CD4-positive, alpha-beta T cell treated with Interferon gamma for 1 hour (primary cell): ENCODE measurements at places on chromosomes 5 and 9.

DNA sequence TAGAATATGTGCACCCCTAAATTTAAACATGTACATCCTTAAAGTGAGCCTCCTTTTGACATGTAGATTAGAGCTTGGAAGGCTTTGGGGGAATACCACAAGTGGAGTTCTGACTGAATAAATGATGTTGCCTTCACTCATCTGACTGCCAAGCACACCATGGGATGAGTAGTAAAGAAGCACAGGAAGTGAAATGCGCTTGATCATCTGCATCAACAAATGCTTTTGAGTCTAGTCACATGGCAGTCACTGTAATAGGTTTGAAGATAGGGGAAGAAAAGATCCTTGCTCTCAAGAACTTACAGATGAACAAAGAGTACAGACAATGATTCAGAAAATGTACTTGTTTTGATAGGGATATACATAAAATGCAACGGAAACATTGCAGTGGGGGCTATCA lies 62.0 kb upstream of the STARD4 start:
- no peak for DNase-seq

- no peak for DNase-seq
Observed at GRCh38 chr9:40884072-40884901, 244.2 kb downstream of the FOXD4L6 start.

- no peak for DNase-seq
Observed at GRCh38 chr9:123928533-123929176, 1.3 kb downstream of the DENND1A start.

GRCh38 chr9:89046832-89047231 lies 55.6 kb downstream of the S1PR3 start:
- no peak for DNase-seq

- no peak for DNase-seq
Observed at GRCh38 chr5:126754609-126755008, 22.3 kb upstream of the LMNB1 start.

DNA sequence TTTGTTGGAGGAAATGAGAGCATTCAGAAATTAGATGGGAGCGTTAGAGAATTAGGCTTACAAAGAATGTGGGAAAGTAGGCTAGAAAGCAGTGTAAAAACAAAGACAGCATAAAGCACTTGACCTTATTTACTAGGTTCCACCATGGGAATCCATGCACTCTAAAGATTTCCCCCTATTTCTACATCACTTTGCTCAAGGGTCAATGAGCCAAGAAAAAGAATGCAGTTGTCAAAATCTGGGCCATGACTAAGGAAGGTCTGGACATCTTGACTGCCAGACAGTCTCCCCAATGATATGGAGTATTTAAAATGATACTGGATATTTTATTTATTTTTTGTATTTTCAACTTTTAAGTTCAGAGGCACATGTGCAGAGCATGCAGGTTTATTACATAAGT lies 3.4 kb downstream of the TLR4 start:
- no peak for DNase-seq

GRCh38 chr5:139492700-139493192 lies 10.2 kb upstream of the STING1 start:
- no peak for DNase-seq

DNA sequence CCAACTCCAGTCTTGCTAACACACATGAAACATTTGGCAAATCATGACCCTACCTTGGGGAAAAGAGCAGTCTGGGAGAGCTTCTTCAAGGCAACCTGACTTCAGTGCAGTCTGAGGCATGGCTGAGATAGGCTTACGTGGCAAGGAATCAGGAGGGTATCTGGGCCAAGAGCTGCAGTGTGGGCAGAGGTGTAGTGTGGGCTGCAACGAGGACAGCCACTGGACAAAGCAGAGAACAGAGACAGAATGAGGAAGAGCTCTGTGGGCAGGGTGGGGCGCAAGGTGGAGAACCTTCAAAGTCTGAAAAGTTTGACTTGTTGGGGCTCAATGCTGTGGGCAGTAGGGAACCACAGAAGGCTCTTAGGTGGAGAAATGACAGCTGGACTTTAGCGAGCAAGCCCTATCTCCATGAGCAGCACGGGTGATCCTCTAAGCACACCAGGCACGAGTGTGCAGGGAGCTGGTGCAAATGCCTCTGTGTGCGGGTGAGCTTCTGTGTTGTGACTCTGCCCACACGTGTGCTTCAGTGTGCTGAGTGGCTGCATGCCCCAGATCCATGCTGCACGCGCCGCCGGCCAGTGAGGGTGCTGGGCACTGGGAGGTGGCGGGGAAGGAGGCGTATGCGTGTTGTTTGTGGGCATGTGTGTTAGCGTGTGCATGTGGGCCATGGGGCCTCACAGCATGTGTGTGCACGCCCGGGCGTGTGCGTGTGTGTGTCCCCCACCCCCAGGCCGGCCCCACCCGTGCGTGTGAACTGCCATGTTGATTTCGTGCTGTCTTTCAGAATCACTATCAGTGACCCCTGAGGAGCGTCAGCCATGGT lies 23.3 kb downstream of the GOLGA2 start:
- no peak for DNase-seq

DNA sequence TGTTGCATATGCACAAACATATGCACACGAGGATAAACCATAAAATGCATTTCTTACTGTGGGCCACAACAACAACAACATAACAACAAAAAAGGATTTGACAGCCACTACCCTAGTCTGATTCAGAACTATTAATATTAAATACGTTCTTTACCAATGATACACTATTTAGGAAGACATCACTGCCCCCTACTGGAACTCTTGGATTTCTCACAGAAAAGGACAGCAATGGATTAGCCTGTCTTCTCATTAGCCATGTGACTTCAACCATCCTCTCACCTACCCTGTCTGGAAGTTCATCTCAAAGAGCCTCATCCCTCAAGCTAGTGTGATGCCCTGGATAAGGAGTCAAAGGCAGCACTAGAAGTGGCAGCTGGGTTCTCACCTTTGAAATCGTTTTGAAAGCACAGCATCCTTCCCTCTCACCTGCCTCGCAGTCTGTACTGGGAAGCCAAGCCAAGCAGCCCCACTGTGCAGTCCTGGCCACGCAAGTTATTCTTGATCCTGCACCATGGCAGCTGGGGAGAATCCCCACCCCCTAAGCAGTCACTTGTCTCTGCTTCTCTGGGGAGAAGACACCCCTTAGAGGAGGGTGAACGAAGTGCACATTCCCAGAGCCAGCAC lies 64.6 kb downstream of the SH3TC2 start:
- no peak for DNase-seq

GRCh38 chr5:140925806-140926442 lies at the start of gene PCDHAC1:
Gene PCDHAC1 (plus strand): TSS chr5:140926299. CDS start chr5:140926893, 594 bp downstream.
- no peak for DNase-seq

- DNase-seq = no peak
Observed at GRCh38 chr9:121179930-121180681, 21.6 kb downstream of the RAB14 start.

DNA sequence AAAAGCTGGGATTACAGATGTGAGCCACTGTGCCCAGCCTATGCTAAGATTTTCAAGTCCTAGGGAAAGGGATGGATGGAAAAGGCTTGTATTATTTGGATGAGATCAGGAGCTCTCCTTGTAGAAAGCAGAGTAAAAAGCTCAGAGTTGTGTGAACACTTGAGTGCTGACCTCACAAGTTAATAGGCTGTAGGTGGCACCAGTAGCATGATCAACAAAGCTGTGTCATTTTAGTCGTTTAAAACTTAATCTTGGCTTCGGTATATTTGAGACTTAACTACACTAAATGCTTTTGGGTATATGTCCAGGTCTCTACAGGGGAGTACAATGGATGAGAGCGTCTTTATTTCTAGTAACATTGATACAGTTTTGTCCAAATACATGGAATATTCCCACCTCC lies 264.2 kb downstream of the TMEM38B start:
- DNase-seq = no peak

GRCh38 chr5:140923601-140924000 lies 2.5 kb upstream of the PCDHAC1 start:
- DNase-seq = no peak

- DNase-seq = no peak
Observed at GRCh38 chr9:88721025-88721424, 186.0 kb downstream of the NXNL2 start.

GRCh38 chr5:172496671-172497371 lies 42.5 kb upstream of the SH3PXD2B start:
- no peak for DNase-seq

DNA sequence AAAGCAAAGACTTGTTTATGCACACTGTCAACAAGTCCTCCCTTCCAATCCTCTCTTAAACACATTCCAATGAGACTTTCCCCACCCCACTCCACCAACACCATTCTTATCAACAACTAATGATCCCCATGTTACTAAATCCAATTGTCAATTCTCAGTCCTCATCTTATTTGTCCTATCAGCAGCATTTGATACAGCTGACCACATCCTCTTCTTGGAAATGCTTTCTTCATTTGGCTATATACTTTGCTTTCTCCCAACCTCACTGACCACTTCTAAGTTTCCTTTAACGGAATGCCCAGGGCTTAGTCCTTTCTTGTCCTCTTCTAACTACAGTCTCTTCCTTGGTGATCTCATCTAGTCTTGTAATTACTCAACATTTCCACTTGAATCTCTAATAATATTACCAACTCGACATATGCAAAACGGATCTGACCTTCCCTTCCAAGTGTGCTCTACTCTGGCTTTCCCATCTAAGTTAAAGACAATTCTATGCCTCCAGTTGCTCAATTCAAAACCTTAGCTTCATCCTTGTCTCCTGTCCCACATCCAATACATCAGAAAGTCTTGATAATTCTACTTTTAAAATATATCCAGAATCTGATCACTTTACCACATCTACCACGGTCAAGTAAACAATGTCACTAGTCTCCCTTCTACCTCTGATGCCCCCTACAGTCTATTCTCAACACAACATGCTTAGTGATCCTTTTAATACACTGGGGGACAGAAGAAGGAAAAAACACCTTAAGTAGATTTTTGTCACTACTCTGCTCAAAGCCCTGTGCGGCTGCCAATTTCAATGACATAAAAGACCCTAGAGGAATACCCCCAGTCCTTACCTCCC lies 25.5 kb downstream of the AGTPBP1 start:
- no peak for DNase-seq

GRCh38 chr5:16547200-16547842 lies 69.5 kb downstream of the RETREG1 start:
- no peak for DNase-seq

- DNase-seq = no peak
Observed at GRCh38 chr5:66560371-66560770, 35.8 kb upstream of the MAST4 start.

- DNase-seq = no peak
Observed at GRCh38 chr9:5514617-5515260, 4.4 kb downstream of the PDCD1LG2 start.

GRCh38 chr9:136147890-136148714 lies 29.4 kb upstream of the TMEM250 start:
- no peak for DNase-seq

DNA sequence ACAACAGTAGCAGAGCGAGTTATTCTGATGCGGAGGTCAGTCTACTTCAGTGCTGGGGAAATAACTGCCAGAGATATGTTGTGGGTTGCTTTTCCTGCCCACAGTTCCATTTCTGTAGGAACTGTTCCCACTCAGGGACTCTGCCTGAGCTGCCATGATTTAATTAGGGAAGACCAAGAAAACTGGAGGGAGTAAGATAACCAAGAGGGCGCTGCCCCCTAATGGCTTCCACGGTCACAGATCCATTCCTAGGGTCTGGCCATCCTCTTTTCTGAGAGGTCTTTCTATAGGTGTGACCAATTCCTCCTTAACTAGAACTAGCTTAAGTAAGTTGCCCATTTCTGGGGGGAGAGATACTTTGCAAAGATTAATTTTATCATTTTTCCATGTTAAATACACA lies 125.9 kb downstream of the APBA1 start:
- DNase-seq = no peak

GRCh38 chr5:168646335-168646734 lies 67.2 kb upstream of the PANK3 start:
- DNase-seq = no peak

GRCh38 chr5:35990941-35991611 lies at the start of gene UGT3A1:
Gene UGT3A1 (minus strand): TSS chr5:35991390. CDS start chr5:35991240, 150 bp downstream.
- DNase-seq = no peak

GRCh38 chr5:64827703-64828102 lies 59.0 kb downstream of the CWC27 start:
- DNase-seq = no peak

DNA sequence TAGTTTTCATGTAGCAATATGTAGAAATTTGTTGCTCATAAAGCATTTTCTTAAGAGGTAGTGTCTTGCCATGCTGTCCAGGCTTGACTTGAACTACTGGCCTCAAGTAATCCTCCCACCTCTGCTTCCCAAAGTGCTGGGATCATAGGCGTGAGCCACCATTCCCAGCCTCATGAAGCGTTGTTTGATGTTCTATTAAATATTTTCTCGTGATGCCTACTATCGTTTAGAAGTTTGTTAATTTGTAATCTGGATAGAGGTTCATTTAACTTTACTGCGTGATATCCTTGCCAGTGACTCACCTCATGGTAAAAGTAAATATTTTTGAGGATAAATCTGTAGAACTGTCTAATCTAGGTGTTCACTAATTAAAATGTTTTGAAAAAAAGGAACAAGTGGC lies 82.6 kb downstream of the VCAN start:
- no peak for DNase-seq

- no peak for DNase-seq
Observed at GRCh38 chr5:171317230-171317629, 8.2 kb downstream of the TLX3 start.

- no peak for DNase-seq
Observed at GRCh38 chr9:137217276-137218211, 4.5 kb downstream of the RNF208 start.

DNA sequence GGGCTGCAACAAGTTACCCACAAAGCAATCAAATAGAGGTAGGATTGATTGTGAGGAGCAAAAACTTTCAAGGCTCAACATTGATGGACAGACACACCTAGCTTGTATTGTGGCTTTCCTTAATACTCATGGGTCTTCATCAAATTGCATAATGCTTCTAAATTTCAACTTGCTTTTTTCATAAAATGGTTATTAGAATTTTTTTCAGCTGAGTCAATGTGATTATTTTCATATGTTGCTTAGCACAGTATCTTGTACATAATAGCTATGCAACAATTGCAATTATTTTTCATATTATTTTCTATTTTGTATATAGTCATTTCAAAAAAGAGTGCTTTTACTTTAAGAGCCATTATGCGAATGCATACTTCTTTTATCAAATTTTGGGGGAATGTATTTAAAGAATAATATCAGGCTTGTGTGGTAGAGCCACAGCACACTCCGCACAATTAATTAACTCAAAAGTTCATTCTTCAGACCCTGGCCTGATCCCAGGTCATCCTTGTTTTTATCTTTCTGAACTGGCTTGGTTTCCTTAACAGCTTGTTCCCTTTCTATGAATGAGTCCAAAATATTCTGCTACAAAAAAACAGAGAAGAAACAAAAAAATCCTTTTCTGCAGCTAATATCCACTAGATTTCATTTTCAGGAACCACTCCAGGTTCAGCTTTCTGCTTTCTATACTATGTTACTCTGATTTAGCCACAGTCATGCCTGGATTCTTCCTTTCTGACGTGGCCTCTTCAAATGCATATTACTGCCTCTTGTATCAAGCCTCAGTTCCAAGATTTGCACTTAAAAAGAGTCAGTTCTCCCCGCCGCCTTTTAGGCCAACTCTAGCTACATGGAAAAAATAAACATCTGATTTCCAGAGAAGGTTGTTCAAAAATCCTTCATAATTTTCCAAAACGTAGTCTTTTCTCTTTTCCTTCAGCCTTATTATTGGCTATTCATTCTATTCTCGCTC lies 45.3 kb upstream of the CDH9 start:
- no peak for DNase-seq
